ENCODE measurements at places on chromosomes 11 and 22.

DNA sequence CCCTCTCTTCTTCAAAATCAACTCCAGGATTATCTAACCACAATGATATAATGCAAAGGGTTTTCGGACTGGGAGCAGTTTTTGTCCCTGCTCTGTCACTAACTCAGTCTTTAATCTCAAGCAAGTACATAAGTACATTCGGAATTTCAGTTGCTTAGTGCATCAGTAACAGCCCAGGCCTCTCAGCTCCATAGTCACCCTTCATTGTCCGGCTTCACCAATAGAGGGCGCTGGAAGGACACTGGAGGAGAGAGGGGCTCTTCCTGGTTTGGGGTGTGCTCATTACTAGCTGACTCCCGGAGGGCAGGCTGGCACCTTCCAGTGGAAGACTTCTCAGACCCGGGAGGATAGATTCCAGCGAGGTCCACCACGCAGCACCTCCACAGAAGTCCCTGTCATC, 90.4 kb upstream of the PDGFD start:
- peak; percentile 54 for DNase-seq

- no peak for DNase-seq
Observed at GRCh38 chr22:47163481-47163855, 401.0 kb downstream of the TBC1D22A start.

- DNase-seq, result no peak
Observed at GRCh38 chr22:20619045-20619892, 111.9 kb downstream of the MED15 start.

- peak; percentile 90 for DNase-seq
Observed at GRCh38 chr22:41285441-41285819, 557 bp downstream of the RANGAP1 start.

DNA sequence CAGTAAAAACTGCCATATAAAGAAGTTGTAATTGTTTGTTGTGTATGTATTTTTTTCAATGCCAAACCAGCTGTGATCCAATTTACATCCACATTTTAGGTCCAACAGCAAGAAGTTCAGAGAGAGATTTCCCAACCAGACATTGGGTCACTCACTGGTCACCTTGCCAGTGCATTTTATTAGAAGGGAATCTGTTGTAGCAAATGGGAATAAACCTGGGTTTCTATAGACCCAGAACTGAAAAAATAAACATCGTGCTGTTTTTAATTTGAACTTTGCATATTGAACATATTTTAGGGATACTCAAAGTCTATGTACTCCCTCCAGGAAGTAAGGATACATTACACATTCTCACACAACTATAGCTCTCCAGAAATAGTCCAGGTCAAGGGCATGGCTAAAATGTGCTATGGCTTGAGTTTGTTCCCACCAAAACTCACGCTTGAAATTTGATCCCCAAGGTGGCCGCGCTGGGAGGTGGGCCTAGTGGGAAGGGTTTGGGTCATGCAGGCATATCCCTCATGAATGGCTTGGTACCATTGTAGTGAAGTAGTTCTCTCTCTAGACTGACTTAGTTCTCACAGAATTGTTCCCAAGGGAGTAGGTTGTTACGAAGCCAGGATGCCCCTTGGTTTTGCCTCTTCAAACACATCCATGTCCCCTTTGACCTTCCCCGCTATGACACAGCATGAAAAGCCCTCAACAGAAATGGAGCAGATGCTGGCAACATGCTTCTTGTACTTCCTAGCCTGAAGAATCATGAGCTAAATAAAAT, 90.9 kb downstream of the RRAS2 start:
- no peak for DNase-seq

- no peak for DNase-seq
Observed at GRCh38 chr11:13534358-13534757, 38.6 kb upstream of the PTH start.

GRCh38 chr11:88335284-88335683, 2.3 kb downstream of the CTSC start:
- DNase-seq, result no peak

DNA sequence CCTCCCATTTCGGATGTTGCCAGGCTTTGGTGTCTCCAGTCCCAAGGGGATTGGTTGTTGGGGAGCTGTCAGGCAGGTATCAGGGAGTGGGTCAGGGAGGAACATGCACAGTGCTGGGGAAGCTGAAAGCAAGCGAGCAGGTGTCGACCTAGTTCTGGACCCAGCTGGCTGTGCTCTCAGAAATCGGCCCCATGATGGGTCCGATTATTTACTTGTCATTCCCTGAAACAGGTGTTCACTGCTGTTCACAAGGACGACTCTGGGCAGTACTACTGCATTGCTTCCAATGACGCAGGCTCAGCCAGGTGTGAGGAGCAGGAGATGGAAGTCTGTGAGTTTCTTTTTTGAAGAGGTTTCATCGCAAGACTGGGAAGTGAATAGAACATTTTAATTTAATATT, 76.8 kb downstream of the JAM3 start:
- no peak for DNase-seq

DNA sequence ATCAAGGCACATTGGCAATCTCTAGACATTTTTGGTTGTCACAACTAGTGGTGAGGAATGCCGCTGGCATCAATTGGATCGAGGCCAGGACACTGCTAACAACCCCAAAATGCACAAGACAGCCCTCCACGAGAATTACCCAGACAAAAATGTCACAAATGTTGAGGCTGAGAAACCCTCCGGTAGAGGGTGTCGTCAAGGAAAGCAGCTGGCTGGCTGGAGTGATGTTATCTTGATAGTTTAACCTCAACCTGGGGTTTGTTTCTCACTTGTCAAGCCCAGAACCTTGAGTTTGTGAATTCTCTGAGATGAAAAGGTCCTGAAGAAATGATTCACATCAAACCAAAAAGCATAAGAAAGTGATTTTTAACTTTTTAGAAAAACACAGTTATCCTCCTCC, 21.1 kb upstream of the TMPRSS13 start:
- DNase-seq, result no peak

GRCh38 chr11:103547024-103547423, 437.8 kb downstream of the DYNC2H1 start:
- no peak for DNase-seq

- no peak for DNase-seq
Observed at GRCh38 chr22:44802956-44803355, 50.6 kb downstream of the ARHGAP8 start.

GRCh38 chr11:4134806-4135205, 40.2 kb downstream of the RRM1 start:
- DNase-seq, result no peak

DNA sequence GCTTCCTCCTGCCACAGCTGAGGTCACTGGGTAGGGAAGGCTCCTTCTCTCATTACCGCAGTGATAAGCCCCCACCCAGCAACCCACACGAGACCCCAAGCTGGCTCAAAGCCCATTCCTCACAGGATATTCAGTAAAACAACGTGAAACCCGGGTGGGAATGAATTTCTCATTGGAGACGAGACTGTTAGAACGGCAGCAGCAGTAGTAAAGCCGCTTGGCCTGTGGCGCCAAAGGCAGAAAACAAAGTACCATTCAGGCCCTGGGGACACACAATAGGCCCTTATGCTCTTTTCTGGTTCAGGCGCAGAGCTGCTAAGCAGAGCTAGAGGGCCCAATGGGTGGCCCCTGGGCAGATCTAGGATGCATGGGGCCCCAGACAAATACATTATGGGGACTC, 45.3 kb downstream of the PC start:
- DNase-seq, result no peak

- no peak for DNase-seq
Observed at GRCh38 chr11:114105611-114106010, 46.1 kb downstream of the ZBTB16 start.

DNA sequence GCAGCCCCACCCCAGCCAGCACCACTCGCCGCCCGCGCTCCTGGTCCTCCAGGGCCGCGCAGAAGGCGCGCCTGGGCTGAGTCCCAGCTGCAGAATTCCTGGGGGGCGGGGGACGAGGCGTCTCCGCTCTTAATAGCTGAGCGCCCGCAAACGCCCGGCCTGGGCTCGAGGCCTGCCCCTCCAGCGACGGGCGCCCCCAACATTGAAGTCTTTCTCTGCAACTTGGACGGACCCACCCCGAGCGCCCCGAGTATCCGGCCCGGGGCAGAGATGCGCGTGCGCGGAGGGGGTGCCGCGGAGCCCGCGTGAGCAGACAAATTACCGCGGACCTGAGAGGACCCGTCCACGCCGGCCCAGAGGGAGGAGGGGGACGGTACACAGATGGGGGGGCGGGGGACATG, 6.7 kb upstream of the SYT7 start:
- DNase-seq, result peak; percentile 32

DNA sequence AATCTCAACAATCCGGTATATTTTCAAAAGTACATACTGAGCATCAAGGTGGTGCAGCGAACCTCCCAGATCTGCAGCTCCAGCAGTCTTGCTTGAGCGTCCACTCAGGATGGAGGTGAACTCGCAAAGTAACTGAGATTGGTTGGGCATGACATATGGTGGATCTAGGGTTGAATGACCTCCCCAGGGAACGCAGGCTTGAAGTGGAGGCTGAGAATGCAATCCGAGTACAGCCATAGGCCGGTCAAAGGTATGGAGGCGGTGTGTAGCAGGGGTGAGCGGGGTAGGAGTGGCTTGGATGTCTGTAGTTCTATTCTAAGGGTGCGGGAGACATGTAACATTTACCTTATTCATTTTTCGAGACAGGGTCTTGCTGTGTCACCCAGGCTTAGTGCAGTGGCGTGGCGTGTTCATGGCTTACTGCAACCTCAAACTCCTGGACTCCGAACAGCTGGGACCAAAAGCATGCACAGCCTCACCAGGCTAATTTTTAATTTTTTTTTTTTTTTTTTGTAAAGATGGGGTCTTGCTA, 631 bp upstream of the C22orf39 start:
- peak; percentile 56 for DNase-seq

DNA sequence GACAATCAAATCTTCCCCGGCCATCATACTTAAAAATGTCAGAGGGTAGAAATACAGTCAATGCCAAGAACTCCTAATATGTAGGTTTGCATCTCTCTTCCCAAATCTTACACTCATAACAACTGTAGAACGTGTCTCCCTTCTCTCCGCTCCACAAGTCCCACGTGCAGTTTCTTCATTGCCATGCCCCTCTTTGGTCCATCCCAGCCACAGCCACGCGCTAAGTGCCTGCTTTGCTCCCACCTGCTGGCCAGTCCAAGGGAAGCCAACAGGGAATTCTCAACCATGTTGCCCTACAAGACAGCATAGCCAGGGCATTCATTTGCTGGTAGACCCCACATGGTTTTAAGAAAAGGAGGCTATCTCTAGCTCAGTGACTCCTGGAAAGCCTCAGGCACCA, 420.6 kb upstream of the ISX start:
- no peak for DNase-seq

DNA sequence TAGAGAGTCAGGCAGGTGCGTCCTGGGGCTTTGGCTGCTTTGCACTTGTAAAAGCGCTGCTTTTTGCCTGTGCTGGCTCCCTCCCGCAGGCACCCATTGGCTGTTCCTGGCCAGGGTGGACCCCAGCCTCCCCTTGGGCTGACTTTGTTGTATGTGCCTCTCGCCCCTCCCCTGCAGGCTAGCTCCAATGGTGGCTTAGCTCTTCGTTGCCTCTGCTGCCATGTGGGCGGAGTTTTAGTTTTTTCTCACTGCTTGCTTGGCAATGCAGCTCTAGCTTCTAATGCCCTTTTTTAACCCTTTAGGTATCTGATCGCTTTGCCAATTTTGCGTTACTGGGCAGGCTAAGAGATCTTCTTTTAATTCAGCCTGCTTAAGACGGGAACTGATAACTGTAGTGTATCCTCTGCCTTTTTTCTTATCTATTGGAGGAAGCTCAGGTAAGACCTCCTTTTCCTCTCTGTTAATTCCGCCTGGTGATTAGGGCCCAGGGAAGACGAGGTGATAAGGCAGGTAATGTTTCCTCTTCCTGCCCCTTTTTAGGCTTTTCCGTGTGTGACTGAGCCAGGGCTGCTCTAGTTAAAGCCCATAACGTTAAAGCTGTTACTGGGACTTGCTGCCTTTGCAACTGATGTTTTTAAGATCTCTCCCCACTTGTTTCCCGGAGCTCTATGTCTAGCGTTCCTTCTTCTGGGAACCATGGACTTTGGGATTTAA, 11.7 kb upstream of the GLYATL1 start:
- no peak for DNase-seq

DNA sequence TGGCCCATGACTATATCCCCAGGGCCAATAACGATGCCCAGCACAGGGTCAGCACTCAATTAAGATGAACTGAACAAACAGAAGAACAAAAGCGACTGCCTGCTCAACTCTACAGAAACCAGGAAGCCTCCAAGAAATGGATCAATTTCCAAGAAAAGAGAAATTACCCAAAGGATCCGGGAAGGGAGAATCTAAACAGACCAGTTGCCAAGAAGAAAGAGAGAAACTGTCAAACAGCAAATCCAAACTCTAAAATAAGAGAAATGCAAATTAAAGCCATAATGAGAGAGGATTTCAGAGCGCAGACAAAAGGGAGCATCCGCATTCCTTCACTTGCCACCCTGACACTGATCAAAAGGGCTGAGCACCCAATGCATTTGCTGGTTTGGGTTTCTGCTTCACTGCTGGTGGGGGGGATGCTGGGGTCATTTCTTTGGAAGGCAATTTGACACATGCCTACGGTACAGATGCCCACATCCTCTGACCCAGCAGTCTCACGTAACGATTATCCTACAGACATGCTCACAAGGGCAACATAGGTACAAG, 37.7 kb upstream of the RFPL3 start:
- DNase-seq, result peak; percentile 15

DNA sequence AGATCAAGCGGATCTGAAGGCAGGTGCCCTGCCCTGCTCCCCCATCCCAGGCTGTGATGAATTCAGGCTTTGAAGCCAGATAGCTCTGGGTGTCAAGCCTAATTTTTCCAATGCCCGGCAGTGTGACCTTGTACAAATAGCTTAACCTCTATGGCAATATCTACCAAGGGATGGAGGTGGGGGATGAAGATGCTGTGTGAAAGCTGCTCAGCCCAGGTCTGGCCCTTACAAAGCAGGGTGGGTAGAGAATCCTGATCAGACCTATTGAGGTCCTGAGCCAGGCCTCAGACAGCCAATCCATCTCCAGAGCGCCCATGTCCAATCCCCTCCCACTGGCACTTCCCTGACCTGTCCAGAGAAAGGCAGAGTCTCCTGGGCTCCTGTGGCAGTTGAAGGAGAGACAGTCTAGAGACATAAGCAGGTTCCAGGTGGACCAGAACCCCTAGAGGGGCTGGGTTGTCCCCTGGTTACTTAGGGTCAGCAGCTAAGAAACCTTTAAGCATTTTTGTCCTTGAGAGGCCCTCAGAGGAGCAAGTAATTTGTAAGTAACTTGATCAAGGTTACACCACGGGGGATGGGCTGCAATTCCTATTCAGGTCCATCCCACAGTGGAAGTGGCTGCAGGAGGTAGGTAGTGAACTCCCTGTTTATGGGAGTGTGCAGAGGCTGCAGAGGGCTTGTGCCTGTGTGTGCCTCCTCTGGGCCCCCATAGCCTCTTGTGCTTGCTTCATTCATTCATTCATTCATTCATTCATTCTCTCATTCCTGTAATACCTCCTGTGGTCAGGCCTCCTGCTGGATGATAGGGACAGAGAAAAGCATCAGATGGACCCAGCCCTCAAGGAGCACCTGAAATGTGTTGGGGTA, 10.4 kb downstream of the P2RY2 start:
- no peak for DNase-seq

- DNase-seq, result no peak
Observed at GRCh38 chr11:76835036-76835435, 25.7 kb upstream of the ACER3 start.

Data from adrenal gland (tissue), 19 donors.